ENCODE measurements at places on chromosomes 12 and 14. TPM values are rescaled to one million over a fixed set of nuclear protein-coding genes. Genes with fewer than 3 reads are reported as not detected.

DNA sequence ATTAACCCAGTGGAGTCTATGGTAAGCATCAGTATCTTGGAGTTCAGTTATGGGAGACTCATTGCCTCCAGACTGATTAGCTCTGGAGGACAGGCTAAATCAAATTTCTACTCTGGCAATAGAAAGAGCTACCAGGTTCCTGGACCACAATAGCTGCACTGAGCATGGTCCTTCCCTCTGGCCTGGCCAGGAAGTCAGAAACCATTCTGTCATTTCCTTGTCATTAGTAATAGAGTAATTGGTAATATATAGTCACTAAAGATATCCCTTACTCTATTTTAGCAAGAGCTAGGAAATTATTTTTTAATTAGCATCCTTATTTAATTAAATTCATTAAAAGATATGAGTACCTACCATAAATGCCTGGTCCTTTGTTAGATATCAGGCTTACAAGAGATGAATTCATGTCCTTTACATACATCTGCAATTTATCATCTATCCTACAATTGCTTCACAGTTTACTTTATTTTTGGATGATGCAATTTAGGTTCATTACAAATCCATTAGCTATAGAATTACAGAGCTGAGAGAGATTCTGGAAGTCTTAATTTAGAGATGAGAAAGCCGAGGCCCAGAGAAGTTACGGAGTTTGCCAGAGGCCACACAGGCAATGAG is 23.7 kb upstream of the TDRD9 start:
- DNase-seq, result no peak

- no peak for DNase-seq
These were observed 456.9 kb upstream of the SYT1 start for GRCh38 chr12:78407722-78408121.

GRCh38 chr14:99654235-99654985 is 9.5 kb downstream of the HHIPL1 start:
- no peak for DNase-seq

DNA sequence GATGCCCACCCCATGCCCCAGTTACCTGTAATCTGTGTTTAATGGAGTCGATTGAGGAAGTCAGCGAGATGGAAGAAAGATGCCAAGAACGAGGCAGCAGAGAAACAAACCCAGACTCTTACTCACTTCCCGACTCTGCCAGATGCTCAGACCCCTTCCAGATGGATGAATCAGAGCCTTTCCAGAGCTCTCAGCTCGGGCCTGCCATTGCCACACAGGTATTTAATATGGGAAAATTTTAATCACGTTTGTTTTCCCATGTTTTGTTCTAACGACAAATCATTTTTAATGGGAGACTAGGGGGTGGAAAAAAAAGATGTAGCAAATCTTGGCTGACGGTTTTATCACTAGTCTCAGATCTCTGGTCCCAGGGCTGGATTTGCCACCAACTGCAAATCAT is 72.5 kb upstream of the SRRM4 start:
- no peak for DNase-seq

DNA sequence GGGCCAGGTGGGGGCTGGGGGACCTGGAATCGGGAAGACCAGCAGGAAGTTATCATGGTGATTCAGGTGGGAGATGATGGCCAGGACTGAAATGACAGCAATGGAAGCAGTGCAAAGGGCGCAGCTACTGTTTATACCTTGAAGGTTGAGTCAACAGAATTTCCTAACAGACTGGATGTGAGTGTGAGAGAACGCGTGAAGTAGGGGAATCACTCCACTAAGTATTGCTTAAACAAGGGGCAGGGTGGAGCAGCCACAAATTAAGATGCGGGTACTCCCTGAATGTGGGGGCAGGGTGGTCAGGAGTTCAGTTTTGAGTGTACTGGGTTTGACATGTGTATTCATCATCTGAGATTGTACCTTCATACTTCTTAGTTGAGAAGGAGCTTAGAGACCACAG is 45.1 kb downstream of the MYF5 start:
- DNase-seq, result no peak

The TAC3 gene
- total RNA-seq, result not detected

The KLRB1 gene
- not detected for total RNA-seq
